ENCODE measurements at places on chromosomes 12 and 14.

- no peak for DNase-seq
Measured at GRCh38 chr12:15056218-15056617, 83.4 kb downstream of the PDE6H start.

GRCh38 chr12:109182041-109182839 lies 65.9 kb downstream of the ACACB start:
- no peak for DNase-seq

- DNase-seq: no peak
Measured at GRCh38 chr12:124436366-124436765, 131.0 kb downstream of the NCOR2 start.

GRCh38 chr14:64279704-64280668 lies 14.2 kb downstream of the ESR2 start:
- peak; percentile 36 for DNase-seq

- no peak for DNase-seq
Measured at GRCh38 chr14:93031505-93032315, 84.0 kb downstream of the ITPK1 start.

- no peak for DNase-seq
Measured at GRCh38 chr12:124928095-124928911, 13.9 kb upstream of the UBC start.

- DNase-seq: no peak
Measured at GRCh38 chr12:53712059-53712643, 15.1 kb downstream of the CALCOCO1 start.

GRCh38 chr14:103699261-103699661 lies 16.0 kb downstream of the XRCC3 start:
- DNase-seq: no peak

- no peak for DNase-seq
Measured at GRCh38 chr12:116164250-116165035, 113.0 kb downstream of the MED13L start.

DNA sequence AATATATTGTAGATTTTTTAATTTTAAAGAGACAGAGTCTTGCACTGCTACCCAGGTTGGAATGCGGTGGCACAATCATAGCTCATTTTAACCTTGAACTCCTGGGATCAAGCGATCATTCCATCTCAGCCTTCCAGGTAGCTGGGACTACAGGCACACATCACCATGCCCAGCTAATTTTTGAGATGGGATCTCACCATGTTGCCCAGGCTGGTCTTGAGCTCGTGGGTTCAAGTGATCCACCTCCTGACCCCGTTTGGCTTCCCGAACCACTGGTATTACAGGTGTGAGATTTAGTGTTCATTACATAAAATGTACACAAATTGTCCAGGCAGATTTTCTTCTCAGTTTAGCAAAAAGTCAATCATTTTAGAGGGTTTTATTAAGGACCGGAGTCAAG lies 13.6 kb downstream of the SNX6 start:
- no peak for DNase-seq

DNA sequence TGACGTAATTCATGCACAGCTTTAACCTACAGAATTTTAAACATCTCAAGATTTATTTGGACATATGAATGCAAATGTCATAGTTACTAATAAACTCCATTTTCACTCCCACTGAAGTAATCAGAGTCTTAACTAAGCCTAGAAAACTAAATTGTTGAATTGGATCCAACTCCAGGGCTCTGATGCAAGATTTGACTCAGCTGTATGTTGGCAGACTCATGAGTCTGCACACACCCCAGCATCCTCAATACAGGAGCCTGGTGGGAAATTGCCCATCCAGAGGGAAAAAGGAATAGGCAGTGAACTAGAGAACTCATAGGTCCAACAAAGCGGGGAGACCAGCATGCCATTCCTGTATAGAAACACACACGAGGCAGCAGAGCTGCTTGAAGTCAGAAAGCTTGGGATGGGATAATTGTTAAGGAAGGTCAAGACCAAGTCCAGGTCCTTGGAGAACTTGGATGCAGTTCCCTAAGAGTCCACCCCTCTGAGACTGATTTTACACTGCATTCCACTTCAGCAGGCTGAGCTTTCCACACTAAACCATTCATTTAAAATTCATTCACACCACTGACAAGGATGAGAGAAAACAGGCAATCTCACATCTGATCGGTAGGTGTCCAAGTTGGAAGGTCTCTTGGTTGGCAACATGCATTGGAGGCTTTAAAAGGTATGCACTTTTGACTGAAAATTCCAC lies 14.4 kb downstream of the TMTC1 start:
- DNase-seq: no peak

DNA sequence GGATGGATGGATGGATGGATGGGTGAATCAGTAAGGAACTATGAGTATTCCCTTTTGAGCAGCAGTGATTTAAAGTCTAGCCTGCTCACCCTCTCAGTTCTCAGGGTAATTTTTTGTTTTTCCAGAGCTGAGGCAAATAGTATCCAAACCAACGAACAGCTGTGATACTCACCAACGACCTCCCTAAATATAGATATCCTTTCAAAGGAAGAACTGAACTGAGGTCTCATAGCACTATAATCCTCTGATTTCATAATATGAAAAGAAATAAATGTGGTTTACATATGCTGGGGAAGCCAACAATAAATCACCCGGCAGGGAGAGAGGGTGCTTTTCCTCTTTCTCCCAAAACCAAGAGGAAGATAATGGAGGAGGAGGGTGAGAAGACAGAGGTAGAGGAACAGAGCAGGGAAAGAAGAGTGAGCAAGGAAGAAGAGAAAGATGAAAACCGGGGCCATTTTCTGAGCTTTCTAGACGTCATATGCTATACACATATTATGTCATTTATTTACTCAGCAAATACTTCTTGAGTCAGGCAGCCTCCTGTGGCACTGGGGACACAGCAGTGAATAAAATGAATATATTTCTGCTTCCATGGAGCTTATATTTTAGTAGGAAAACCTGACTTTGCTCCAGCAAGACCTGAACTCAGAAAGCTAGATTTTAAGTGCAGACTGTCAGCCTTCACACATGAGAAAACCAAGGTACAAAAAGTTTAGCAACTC lies 710.7 kb upstream of the TBX3 start:
- no peak for DNase-seq
